ENCODE measurements at places on chromosomes 5 and 9. TPM values are rescaled to one million over a fixed set of nuclear protein-coding genes. Genes with fewer than 3 reads are reported as not detected.

GRCh38 chr5:152477536-152477935, 72.5 kb upstream of the NMUR2 start:
- DNase-seq = no peak

GRCh38 chr9:5608298-5609225, 20.3 kb upstream of the RIC1 start:
- no peak for DNase-seq

Gene HSD17B4
- 137 TPM for total RNA-seq

Gene PCDHB13
- total RNA-seq = 3.7 TPM

DNA sequence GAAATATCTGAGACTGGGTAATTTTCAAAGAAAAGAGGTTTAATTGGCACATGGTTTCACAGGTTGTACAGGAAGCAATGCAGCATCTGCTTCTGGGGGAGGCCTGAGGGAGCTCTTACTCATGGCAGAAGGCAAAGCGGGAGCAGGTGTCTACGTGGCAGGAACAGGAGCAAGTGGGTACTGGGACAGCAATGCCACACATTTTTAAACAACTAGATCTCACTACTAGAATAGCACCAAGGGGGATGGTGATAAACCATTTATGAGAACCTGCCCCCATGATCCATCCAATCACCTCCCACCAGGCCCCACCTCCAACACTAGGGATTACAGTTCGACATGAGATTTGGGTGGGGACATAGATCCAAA, 47.6 kb upstream of the HOMER1 start:
- DNase-seq = no peak

Gene TMC1
- total RNA-seq = not detected

Gene ASPN
- total RNA-seq = 2.9 TPM
